ENCODE measurements at places on chromosomes 7 and 10.
A peak's percentile ranks its signal among the peaks of the same experiment; 100 is the strongest.

GRCh38 chr10:128896116-128896795, 570.8 kb upstream of the MGMT start:
- DNase-seq, result no peak

DNA sequence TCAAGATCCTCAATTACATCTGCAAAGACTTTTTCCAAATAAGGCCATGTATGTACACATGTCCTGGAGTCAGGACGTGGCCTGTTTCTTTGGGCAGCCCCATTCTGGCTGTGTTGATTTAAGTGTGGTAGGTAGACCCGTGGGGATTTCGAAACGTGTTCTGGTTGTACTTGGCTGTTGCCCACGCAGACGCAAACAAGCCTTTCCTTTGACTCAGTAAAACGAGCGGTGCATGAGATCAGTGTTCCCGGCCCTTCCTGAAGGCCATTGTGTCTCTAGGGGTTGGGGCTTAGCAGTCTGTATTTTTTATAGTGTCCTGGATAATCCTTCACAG, 64.8 kb upstream of the DNAJB6 start:
- no peak for DNase-seq

DNA sequence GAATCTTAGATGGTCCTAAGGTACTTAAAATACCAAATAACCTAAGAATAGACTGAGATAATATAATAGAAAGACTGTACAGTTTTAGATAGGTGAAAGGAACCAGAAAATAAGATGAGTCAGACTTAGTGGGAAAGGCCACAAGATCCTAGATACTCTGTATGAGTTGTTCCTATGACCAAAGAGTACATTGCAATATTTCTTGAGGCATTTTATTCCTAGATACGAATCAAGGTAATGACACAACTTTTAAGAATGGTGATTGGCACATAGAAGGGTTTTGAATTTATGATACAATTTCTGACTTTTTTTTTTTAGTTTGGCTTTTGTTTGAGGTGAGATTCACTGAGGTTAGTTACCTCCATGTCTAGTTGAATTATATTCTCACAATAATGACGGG, 30.2 kb downstream of the MGAM start:
- DNase-seq, result no peak

GRCh38 chr10:12455766-12456165, 106.4 kb downstream of the CAMK1D start:
- no peak for DNase-seq

DNA sequence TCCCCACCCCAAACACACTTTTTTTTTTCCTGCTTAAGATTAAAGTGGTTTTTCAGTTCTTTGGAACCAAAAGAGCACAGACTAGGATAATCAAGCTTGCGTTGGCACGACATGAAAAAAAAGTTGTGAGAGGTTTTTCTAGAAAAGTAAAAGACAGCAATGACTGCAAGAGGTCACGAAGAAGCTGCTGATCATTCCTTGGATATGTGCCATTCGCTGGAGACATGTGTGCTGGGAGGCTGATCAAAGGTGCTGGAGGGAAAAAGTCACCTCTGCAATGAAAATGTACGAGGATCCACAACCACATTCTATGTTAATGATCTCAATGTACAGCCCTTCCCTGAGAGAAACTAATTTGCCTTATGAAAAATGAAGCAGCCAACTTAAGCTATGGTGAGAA, 5.4 kb downstream of the AKR1B1 start:
- no peak for DNase-seq

GRCh38 chr10:7417807-7418206, 7.0 kb upstream of the SFMBT2 start:
- DNase-seq, result no peak

DNA sequence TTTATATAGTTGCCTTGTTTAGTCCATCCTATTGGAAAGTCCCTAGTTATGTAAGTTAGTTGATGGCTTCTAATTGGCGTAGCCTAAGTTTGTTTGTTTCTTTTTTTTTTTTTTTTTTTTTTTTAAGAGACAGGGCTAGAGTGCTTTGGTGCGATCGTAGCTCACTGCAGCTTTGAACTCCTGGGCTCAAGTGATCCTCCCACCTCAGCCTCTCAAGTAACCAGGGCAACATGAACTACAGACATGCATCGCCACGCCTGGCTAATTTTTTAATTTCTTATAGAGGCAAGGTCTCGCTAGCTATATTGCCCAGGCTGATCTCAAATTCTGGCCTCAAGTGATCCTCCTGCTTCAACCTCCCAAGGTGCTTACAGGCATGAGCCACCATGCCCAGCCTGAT, 7.1 kb downstream of the CSGALNACT2 start:
- no peak for DNase-seq

DNA sequence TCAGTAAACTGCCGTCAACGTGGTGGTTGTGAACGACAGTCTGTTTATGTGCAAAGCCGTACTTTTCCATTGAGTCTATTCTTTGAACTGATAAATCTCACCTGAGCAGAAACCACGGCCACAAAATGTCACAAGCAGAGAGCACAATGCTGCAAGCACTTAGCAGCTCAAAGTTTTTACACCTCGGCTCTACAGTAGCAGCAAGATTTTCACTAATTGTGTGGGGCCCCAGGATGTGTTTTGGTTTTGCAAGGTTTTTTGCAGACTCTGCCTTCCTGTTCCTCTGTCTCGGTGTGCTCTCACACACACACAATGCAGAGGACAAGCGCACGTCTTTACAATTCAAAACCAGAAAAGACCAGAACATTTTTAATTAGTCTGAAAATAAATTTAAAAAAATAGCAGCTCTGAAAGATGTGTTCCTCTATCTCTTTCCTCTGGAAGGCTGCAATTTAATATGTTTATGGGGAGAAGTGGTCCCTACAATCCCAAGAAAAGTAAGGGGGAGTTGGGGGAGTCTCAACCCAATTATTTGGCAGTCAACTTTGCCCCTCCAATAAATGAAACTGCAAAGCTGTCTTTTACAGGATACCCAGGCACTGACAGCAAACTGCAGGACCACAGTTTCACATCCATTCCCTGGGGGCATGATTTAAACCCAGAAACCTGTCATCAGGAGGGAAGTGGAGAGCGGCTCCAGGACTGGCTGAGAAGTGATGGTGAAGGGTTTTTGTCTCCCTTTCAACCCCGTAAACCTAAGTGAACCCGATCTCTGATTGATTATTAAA, 73.8 kb upstream of the SFMBT2 start:
- DNase-seq, result peak; percentile 65

DNA sequence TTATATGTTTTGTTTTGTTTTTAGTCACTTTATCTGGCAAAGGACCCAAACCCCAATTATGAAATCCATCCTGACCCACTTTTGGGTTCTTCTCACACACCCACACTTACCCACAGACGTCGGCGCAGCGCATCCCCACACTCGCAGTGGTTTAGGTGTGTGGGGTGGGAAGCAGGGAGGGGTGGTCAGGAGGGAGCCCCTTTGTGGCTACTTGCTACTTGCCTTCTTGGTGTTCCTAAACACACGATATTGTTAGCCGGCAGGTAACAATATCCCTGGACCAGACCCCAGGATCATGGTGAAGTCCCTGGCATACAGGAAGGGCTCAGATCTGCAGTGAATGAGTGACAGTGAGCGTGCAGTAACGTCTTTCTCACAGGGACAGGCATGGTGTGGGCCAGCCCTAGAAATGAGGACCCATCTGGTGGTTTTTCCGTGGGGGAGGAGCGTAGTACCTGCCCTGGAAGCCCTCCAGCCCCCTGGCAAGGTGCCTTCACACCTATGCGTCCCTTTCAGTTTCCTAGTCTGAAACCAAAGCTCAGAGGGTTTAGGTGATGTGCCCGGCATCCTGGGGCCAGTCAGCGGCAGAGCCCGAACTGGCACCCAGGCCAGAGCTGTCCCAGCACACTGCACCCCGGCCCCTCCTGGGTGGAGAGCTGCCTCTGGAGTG, 4.4 kb downstream of the SPOCK2 start:
- DNase-seq, result no peak

- DNase-seq, result no peak
These were observed 60.3 kb upstream of the RAB11FIP2 start for GRCh38 chr10:118107040-118107439.

DNA sequence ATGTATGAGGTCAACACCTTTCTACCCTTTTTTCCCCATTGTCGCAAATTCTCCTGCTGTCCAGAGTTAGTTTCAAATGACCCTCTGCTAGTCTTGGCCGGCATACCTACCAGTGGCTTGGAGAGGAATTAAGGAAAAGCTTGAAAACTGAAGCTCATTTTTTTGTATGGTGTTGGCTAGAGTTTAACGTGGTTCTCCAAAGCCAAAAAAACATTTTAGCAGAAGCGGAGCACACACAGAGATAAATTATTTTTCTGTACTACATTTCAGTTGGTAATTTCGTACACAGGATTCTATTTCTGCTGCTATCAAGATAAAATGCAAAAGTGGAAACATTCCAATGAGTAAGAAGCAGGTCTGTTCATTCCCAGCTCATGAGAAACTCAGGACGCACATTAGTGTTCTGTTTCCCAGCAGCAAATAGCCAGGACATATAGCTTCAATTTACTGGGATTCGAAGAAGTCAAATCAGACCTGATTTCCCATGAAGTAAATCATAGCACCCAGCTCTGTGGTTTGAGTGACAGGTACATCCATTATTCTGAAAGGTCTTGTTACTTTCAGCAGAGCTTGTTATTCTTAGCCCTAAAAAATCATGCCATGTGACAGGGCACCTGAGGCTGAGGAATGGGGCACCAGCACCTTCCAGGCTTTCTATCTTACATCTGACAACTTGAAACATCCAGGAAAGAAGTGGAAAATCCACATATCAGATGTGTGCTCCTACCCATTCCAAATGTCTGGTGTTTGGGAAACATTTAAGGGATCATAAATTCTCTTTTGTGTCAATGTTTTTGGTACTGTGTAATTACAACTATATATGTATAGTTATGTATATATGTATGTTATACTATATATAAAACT, 215.9 kb upstream of the C7orf33 start:
- DNase-seq, result no peak

- DNase-seq, result no peak
These were observed 70.9 kb upstream of the PRLHR start for GRCh38 chr10:118666350-118666749.

DNA sequence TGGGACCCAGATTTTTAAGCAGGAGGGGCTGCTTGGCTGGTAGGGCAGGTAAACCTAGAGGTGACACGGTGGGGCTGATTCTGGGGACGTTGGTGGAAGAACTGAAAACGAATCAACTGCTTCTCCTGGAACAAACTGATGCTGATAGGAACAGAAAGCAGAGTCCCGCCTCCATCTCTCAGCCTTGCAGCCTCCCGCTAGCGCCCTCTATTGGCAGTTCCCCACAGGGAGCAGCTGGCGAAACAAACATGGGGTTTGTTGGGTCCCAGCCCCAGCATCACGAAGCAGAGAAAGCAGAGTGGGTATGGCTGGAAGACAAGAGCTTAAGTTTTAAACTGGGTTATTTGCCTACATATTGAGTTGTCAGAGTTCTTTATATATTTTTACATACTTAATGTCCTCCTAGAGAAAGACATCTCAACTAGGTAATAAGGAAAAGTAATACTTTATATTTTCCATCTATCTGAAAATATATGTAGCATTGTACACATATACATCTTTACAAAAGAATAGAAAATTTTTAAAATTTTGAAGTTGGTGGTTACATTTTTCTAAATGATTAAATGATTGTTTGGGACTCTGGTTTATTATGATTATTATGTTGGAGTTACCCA, 42.3 kb upstream of the FOXI2 start:
- peak; percentile 79 for DNase-seq

DNA sequence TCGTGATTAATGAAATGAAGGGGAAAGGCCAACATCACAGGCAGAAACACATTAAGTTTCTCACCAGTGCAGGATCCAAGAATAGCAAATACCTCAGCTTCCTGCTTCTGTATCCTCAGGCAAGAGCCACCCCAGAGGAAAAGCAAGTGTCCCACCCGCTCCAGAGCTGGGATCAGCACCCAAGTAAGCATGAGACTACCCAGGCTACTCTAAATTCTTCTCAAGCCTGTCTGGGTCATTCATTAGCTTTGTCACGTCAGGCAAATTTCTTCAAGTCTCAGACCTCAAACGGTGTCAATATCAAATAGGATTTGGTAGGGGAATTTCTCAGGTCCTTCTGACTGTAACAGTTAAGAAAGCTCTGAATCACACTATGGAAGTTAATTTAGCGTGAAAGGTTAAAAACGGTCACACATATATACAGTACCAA, 59.0 kb downstream of the GNA12 start:
- DNase-seq, result no peak

DNA sequence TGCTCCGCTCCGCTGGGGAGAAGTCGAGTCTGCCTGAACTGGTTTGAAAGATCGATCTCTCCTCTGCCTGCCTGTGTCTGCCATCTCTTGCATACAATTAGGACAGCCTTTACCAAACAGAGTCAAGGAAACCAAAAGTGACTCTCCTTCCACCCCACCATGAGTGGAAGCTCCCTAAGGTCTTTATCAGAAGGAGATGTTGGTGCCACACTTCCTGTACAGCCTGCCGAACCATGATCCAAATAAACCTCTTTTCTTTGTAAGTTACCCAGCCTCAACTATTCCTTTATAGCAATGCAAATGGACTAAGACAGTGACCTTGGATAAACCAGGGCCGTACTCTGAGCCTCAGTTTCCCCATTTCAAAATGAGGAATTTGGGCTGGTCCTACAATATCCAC, 106.3 kb upstream of the GDF10 start:
- no peak for DNase-seq

Data from NAMALWA (cell line).